Activated T-cell treated with anti-CD3 and anti-CD28 coated beads, Interleukin-2, amount 50 U/mL, for 72 hours (primary cell): ENCODE measurements at places on chromosomes 3 and 15. TPM values are rescaled to one million over a fixed set of nuclear protein-coding genes. Genes with fewer than 3 reads are reported as not detected.

IL17RC gene
- total RNA-seq, result 0.41 TPM

ZIC4 gene
- not detected for total RNA-seq

CCDC54 gene
- not detected for total RNA-seq

MUC4 gene
- 0.42 TPM for total RNA-seq

SLC22A14 gene
- 0.14 TPM for total RNA-seq

ACKR4 gene
- not detected for total RNA-seq

CCR3 gene
- not detected for total RNA-seq

TGM4 gene
- not detected for total RNA-seq

CGNL1 gene
- not detected for total RNA-seq

SUMF1 gene
- total RNA-seq, result 7.2 TPM

ALPK3 gene
- total RNA-seq, result 0.46 TPM

FETUB gene
- not detected for total RNA-seq

PSTPIP1 gene
- 141 TPM for total RNA-seq

MYH15 gene
- 1.3 TPM for total RNA-seq

CLEC3B gene
- not detected for total RNA-seq

CFAP161 gene
- total RNA-seq, result 0.48 TPM

HHLA2 gene
- 1.9 TPM for total RNA-seq

BUB1B gene
- total RNA-seq, result 91.2 TPM

TMEM212 gene
- total RNA-seq, result not detected

ERICH6 gene
- not detected for total RNA-seq

SEMA5B gene
- not detected for total RNA-seq

GP9 gene
- total RNA-seq, result not detected

AADACL2 gene
- not detected for total RNA-seq

ETFA gene
- total RNA-seq, result 158 TPM

DISP2 gene
- 0.19 TPM for total RNA-seq

SLC22A13 gene
- total RNA-seq, result 1.2 TPM

MKRN3 gene
- 2.1 TPM for total RNA-seq

RHOV gene
- 0.23 TPM for total RNA-seq

PRSS50 gene
- 0.07 TPM for total RNA-seq

FSTL1 gene
- 1.7 TPM for total RNA-seq

DAPK2 gene
- 3.3 TPM for total RNA-seq

ACAN gene
- total RNA-seq, result not detected

TRIM71 gene
- total RNA-seq, result 0.02 TPM

NFKBIZ gene
- total RNA-seq, result 208 TPM
